ENCODE measurements at places on chromosomes 3 and 15.

- peak; percentile 9 for DNase-seq
These were observed 42.1 kb downstream of the TLE3 start for GRCh38 chr15:70055601-70056051.

GRCh38 chr15:75195122-75195765 lies 6.4 kb upstream of the C15orf39 start:
- no peak for DNase-seq

DNA sequence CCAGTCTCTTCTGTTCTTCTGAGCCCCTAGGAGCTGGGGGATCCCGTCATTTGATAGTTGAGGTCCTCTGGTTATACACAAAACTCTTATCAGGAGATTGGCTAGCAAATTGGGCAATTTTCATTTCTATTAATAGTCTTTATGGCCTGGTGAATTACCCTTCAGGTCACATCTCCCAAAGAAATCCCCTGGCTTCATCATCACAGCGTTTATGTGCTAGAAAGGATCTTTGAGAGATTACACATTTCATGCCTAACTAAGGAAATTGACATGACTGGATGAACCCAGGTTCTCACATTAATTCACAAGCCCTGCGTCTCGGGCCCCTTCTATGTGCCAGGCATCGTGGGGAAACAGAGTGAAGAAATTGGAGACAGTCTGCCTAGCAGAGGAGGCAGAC lies 227.4 kb upstream of the PROK2 start:
- DNase-seq: no peak

GRCh38 chr3:12303534-12303933 lies 14.7 kb downstream of the PPARG start:
- no peak for DNase-seq

DNA sequence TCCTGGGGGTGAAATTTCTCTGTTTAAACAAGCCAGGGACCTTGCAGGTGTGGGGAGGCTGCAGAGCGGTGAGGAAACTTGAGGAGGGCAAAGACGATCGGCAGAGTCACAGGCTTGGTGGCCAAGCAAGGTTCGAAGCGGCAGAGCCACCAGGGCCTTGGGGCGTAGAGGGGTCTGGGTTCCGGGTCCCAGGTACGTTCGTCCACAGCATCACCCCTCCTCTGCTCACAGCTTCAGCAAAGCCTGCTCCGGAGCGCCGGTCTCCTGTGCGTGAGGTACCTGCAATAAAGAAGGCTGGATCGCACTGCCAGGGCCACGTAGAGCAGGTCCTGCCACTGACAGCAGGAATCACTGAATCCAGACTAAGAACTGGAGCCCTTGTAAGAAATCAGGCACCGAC lies 66.8 kb upstream of the PCSK6 start:
- no peak for DNase-seq

GRCh38 chr3:36904641-36905040 lies 40.2 kb downstream of the TRANK1 start:
- DNase-seq: peak; percentile 27

GRCh38 chr3:176159796-176160195 lies 1037.5 kb downstream of the TBL1XR1 start:
- DNase-seq: no peak

DNA sequence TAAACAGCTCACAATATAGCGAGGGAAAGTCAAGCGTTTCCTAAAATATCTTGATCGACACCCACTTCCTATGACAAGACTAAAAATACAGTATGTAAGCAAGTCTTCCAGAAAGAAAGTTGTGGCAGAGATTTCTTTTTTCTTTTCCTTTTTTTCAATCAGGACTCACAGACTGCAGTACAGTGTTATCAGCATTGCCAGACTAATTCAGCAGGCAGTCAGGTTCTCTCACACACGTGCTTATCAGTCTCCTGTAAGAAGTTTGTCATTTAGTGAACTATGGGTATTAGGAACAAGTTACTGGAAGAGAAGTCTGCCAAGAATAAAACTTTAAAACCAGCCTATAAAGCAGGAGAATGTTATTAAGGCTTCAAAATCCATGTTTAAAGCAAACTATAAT lies 32.8 kb upstream of the ZNF385D start:
- no peak for DNase-seq

- DNase-seq: no peak
These were observed 144.4 kb downstream of the IGSF11 start for GRCh38 chr3:118890206-118890605.

Measured in erythroblast (primary cell).